Sigmoid colon (tissue), 7 donors: ENCODE measurements at places on chromosomes 1 and 21. TPM values are rescaled to one million over a fixed set of nuclear protein-coding genes. Genes with fewer than 3 reads are reported as not detected.
A peak's percentile ranks its signal among the peaks of the same experiment; 100 is the strongest.

DNA sequence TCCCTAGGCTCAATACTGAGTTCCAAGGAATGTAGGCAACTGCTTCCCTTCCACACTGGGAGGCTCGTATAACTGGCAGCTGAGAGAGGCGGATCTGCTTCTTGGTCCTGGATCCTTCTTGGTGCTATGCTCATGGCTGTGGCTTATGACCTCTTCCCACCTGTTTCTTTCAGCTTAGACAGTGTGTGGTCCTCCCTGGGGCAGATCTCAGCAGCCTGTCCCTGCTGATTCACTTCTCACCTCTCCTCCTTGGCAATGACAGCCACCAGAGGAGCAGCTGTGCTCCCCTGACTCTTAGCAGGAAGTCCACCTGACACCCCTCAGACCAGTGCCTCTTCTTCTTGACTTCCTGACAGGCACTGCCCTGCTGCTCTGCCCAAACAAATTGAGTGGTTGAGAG, 75.1 kb upstream of the PTGFRN start:
- no peak for DNase-seq

The SLX9 gene
- total RNA-seq = 20.7 TPM

The QSOX1 gene
- 71.9 TPM for total RNA-seq

DNA sequence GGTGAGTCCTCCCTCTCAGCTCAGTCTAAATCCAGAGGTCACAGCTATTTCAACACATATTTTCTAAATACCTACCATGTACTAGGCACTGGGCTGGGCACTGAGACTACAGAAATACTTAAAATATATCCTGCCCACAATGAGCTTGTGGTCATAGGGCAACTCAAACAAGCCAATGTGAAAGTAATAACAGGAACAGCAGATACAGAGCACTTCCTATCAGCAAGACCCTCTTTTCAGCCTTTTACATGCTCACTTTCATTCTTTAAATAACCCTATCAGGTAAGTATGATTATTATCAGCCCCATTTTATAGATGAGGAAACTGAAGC, 71.9 kb downstream of the CD34 start:
- no peak for DNase-seq

DNA sequence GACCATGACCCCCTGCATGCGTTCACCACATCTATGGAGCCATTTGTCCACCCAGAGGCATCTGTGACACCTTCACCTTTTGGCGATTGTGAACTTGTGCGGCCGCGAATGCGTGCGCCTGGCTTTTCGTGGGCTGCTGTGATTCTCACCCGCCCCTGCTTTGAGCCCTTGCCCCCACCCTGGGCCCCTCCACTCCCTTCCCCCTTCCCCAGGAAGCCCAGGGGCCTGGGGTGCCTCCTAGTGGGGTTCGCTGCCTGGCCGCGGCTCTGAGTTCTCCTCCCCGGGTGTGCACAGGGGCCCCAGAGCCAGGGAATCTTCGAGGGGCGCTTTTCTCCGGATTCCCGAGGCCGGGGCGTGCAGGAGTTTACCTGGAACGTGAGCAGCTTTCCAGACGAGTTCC, 97.9 kb upstream of the ACTRT2 start:
- DNase-seq = no peak

GRCh38 chr1:190176776-190177175, 300.9 kb downstream of the BRINP3 start:
- DNase-seq = no peak

DNA sequence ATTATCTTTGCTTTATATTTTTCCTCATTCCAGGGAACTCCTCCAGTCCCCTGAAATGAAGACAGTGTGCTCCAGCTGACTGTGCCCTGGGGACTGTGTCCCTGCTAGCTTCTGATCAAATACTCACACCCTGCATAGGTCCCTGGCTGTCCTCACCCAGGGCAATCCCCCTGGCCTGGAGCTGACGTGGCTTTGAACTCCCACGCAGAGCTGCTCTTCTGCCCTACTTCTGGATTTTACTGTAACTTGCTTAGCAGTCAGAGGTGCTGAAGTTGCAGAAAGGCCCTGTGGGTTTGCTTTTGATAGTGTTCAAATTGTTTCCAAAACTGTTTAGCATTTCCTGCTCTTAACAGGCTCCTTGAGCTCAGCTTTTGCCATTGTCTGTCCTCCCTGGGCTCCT, 186.5 kb downstream of the FASLG start:
- DNase-seq = no peak

DNA sequence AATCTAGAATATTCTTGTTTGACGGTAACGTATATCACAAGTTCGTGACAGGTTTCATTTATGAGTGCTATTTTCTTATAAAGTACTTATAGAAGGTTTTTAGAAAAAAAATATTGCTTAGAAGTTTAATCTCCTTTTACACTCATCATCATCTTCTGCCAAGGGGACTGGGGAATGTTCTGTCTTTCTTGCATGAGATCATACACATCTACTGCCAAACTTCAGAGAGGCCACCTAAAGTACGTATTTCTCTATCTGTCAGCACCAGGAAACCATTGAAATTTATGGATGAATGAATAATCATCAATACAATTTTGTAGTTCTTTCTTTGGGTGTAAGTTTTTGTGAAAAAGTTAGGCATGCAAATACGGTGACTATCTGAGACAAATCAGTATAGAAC, 245.8 kb downstream of the SPATA17 start:
- DNase-seq = no peak

The ADCY10 gene
- 0.14 TPM for total RNA-seq

The LCE1C gene
- not detected for total RNA-seq

- no peak for DNase-seq
Measured at GRCh38 chr21:42836767-42837301, 42.5 kb downstream of the WDR4 start.

DNA sequence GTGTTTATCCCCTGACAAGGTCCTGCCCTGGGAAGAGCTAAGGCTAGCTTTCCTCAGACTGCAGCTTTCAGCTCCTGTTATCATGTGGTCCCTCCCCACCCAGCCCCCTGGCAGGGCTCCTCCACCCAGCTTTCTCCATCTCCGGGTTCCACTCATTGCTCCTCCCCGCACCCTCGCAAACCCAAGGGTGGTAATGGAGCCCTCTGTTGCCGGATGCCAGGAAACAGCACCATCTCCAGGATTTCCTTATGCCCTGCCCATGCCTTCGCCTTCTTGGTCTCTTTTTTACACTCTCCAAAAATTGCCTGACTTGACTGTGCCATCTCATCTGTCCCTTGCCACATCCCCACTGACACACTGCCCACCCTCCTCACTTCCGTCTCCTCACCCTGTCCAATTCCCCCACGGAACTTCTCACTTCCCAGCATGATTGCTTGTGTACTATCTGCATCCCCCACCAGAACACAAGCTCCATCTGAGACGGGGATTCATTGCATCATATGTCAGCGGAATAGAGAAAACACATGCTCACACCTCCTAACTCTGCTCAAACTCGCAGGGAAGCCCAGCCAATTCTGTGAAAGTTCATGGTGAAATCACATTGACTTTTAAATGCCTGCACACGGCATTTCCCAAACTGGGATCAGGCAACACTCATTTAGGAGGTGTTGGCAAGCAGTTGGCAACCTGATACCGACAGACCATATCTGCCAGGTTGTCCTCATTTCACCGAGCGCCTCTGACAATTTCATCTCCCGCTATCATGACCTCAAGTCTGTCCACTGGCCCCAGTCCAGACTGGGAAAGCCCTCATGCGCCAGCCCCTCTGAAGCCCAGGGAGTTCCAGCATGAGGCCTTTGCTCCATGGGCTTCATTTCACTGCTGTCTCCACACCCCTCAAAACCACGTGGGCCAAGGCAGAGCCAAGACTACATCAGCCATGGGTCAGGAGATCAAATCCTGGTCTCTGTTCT, 201.1 kb downstream of the MATN1 start:
- peak; percentile 77 for DNase-seq

DNA sequence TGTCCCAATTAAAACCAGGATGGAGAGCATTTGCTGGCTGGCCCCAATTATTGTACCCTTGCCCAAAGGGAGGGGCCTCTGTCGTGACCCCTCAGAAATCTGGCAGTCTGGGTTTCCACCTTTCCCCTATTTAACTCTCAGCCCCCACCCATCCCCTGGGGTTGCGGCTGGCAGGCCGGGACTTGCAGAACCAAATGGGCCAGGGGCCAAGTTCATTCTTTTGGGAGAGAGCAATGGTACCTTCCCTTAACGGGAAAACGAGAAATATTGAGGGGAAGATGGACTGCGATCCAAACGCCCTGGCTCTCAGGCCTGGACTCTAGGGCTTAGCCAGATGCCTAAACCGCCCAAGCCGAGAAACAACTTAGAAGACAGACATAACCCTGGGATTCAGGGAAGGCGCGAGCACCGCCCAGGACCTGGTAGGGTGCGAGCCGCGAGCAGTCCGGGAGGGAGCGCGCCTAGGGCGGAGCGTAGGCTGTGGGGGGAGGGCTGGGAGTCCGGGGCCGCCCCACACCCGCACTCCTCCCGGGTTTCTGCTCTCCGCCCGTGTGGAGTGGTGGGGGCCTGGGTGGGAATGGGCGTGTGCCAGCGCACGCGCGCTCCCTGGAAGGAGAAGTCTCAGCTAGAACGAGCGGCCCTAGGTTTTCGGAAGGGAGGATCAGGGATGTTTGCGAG, at the start of gene SLC27A3:
Gene SLC27A3, plus strand, starts transcription at position 628 of the 678 bp plus-strand sequence. CDS start 91 bp downstream, outside the sequence.
- DNase-seq = peak; percentile 94

DNA sequence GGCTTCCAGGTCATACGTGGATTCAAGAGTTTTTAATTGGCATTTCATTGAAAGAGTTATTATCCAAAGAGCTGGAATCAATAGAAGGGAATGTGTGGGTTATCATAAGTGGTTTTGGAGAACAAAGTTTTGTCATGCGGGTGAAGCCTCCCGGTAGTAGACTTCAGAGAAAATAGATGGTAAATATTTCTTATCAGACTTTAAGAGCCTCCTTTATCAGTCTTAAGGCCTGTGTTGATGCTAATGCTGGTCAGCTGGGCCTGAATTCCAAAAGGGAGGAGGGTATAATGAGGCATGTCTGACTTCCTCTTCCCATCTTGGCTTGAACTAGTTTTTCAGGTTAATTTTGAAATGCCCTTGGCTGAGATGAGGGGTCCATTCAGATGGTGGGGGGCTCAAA, 89.7 kb downstream of the ITSN1 start:
- DNase-seq = no peak

The RPTN gene
- total RNA-seq = not detected

DNA sequence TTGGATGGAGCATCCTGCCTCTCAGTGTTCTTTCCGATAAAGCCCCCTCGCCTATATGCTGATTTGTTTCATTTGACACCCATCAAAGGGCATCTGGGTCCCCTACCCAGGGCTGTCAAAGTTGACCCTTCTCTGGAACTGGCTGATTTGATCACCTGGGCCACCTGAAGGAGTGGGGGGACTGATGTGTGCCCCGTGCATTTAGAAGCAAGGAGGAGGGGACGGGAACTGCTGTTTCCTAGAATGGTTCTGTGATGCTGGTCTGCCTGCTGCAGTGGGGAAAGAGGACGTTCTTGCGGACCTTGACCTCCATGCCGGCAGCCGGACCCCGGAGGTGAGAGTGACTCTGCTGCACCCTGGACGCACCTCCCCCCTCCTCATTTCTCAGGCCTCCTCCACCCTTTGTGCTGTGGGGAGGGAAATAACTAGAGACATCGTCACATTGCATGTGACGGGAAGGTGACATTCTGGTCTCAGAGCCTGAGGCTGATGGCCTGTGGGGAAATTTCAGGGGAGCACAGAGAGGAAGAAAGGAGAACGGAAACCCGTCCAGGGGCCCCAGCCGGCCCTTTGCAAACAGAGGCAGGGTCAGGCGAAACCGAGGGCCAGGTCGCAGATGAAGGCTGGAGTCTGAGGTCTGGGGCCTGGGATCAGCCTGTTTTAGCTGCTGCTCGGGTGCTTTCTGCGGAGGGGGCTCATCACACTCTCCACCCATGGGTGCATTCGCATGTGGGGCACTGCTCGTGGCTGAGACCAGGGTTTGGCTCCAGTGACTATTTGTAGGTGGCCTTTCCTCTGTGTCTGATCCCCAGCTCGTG, 25.7 kb downstream of the CRYAA start:
- peak; percentile 50 for DNase-seq

The GPR52 gene
- 1.8 TPM for total RNA-seq

DNA sequence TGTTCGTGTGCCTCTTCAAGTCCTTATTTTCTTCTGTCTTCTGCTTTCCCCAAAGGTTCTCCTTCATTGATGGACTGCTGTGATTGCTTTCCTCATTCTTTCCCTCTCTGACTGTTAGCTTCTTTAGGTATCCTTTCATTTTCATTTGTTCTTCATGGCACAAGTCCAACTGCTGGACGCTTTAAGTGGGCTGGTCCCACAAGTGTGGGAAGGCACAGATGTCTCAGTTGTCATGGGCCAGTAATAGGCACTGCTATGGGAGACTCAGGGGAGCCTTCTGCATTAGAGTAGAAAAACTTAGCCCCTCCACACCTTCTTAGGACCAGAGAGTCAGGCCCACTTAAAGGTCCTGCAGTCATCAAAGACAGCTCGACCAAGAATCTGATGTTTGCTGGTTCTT, 122.3 kb upstream of the C1orf105 start:
- no peak for DNase-seq

- DNase-seq = no peak
Measured at GRCh38 chr1:26574018-26574417, 44.5 kb downstream of the RPS6KA1 start.

GRCh38 chr1:3373700-3374405, 80.6 kb upstream of the ARHGEF16 start:
- no peak for DNase-seq

The CYP4A22 gene
- total RNA-seq = 1.4 TPM

- DNase-seq = no peak
Measured at GRCh38 chr1:67672260-67672803, 12.7 kb upstream of the GADD45A start.

DNA sequence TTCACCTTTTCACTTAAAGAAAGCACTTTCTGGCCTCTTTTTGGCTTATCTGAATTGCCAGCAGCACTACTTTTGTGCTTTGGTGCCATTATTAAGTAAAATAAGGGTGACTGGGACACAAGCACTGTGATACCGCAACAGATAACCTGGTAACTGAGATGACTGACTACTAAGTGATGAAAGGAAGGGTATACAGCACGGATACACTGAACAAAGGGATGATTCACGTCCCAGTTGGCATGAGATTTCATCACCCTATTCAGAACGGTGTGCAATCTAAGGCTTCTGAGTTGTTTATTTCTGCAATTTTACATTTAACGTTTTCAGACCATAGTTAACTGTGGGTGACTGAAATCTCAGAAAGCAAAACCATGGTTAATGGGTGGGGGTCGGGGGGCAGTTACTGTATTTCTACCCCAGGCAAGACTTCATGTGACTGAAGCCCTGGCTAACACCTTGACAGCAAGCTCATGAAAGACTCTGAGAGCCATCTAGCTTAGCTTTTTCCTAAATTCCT, 102.8 kb downstream of the CLIC6 start:
- DNase-seq = no peak
